Hindlimb muscle (tissue), 1 donor: ENCODE measurements at places on chromosomes 3 and 15. TPM values are rescaled to one million over a fixed set of nuclear protein-coding genes. Genes with fewer than 3 reads are reported as not detected.

- no peak for DNase-seq
These were observed 218.2 kb upstream of the ADAMTS9 start for GRCh38 chr3:64905906-64906410.

Gene ERICH6
- polyA plus RNA-seq: 0.23 TPM

Gene CCR5
- polyA plus RNA-seq: 0.52 TPM

GRCh38 chr15:94174399-94174802 is 57.0 kb upstream of the MCTP2 start:
- no peak for DNase-seq

- no peak for DNase-seq
These were observed 227.1 kb upstream of the ARRDC4 start for GRCh38 chr15:97733373-97733772.

Gene MESP2
- 0.22 TPM for polyA plus RNA-seq

Gene PYGO1
- polyA plus RNA-seq: 8.0 TPM

Gene NMB
- polyA plus RNA-seq: 1.6 TPM

- DNase-seq: no peak
These were observed 24.9 kb upstream of the MYZAP start for GRCh38 chr15:57566834-57567233.

- no peak for DNase-seq
These were observed 490 bp upstream of the ALAS1 start for GRCh38 chr3:52197499-52197841.

Gene LYZL4
- not detected for polyA plus RNA-seq

DNA sequence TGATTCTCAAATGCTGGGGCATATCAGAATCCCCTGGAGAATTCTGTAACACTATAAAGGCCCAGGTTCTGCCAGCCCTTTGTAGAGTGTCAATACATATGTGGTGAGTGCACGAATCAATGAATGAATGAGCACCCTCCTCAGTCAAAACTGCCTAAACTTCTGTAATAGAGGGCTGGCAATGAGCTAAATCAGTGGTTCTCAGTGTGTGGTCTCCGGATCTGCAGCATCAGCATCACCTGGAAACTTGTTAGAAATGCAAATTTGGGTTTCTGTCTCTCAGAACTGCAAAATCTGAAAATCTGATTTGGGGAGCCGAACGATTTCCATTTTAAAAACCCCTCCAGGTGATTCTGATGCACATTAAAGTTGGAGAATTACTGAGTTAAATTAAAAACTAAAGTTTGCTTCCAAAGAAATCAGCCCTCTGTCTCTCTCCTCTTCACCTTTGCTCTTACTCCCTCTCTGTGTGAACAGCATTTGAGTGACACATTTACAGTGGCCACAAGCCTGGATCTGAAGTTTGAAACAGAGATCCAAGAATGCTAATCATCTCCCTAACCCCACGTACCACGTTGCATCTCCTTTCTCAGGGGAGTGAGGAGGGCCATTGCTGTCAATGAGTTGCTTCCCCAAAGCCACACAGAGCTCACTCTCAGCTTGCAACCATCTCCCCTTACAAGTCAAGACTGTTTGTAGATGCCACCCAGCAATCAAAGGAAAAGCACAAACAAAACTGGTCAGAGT is 109.5 kb downstream of the STAC start:
- DNase-seq: no peak

DNA sequence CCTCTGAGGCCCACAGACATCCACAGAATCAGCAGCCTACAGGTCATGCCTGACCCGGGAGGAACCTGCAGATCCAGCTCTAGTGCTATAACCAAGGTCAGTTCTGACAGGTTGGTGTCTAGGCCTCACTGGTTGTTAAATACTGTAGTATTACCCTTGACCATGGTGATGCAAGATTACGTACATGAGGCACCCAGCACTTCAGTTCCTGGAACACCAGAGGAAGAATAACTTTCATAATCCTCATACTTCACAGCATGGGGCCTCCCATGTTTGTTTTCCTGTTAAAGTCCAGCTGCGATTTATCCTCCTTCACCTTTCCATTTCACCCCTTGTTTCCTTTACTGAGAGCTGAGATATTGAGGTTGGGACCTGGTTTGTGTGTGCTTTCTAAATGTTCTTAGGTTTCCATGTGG is 34.4 kb upstream of the GLCE start:
- no peak for DNase-seq

DNA sequence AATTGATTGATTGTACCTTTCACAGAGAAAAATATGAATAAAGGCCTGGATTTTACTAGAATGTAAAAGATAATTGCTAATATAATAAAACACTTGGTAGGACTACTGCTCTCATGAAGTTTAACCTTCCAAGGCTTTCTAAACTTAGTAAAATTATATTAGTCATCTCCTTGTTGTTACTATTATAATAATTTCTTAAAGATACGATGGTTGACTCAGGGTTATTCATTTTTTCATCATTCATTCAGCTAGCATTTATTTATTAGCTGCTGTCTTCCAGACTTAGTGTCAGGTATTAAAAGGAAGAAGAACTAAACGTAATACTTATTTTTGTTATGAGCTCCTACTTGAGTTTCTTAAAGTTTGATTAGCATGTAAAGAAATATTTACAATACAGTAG is 771.6 kb upstream of the NR2F2 start:
- DNase-seq: no peak

- DNase-seq: no peak
These were observed 409 bp upstream of the LHFPL4 start for GRCh38 chr3:9553948-9554513.

DNA sequence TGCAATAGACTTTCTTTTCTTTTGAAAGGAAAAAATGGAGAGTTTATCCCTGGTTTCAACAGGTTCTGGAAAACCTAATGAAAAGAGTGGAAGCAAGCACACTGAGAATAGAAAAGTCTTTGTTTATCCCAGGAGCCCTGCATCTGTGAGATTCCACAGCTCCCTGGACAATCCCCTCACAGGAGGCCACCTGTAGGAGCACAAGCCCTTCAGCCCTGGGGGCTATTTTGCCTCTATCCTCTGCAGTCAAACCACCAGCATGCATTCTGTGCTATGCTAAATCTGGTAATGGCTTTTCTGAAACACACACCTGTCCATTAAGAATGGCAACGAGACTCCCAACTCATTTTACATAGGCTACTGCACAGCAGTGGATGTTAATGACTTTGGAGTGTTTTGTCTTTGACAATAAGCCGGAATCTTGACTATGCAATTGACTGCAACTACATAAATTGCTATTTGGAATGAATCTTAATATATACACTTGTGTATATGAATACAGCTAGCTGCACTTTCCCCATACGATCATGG is 369.4 kb downstream of the NR2F2 start:
- no peak for DNase-seq

DNA sequence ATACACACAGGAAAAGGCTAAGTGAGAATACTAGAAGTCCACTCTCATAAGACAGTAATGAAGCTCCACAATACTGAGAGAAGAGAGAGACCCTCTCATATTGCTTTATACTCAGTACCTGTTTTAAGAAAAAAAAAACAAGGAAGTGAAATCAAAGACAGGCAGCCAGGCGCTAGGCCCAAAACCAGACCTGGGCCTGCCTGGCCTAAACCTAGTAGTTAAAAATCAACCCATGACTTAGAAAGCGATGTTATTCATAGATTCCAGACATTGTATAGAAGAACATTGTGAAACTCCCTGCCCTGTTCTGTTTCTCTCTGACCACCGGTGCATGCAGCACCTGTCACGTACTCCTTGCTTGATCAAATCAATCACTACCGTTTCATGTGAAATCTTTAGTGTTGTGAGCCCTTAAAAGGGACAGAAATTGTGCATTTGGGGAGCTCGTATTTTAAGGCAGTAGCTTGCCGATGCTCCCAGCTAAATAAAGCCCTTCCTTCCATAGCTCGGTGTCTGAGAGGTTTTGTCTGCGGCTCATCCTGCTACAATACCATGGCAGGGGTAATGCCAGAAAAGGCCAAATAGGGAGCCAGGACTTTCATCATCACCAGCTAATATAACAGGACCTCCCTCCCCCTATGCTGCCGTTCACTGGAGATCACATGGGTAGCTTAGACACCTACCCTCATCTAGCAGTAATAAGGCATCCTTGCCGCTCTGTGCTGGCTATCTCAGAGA is 1294.1 kb downstream of the NSUN3 start:
- DNase-seq: no peak

- DNase-seq: no peak
These were observed 102.8 kb downstream of the LPP start for GRCh38 chr3:188256758-188257157.

- no peak for DNase-seq
These were observed 10.6 kb downstream of the XXYLT1 start for GRCh38 chr3:195260280-195260905.

Gene KBTBD13
- polyA plus RNA-seq: 1.7 TPM

DNA sequence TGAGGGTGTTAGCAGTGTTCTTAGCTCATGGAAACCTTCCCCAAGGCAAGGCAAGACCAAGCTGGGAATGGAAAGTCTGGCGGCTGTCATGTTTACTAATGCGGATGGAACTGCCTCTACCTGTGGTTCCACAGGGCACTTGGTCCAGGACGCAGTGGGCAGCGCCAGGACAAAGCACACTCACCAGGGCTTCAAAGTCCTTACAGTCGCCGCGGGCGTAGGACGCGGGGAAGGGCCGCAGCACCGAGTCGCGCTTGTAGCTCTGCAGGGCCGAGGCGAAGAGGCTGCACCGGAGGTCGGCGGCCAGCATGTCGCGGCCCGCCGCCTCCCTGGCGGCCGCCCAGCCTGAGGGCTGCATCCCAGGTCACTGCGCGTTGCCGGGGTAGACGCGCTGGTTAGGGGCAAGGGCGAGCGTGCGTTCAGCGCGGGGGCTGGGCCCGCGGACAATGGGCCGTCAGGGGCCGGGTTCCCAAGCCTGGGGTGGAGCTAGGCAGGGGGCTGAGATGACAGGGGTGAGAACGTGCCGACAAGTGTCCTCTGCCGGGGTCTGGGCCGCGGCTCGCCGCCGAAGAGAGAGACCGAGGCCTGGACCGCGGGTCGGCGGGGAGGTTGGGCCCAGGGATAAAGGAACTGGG is 497 bp downstream of the PARP16 start:
- peak; percentile 57 for DNase-seq
